ENCODE measurements at places on chromosomes 4 and X.

DNA sequence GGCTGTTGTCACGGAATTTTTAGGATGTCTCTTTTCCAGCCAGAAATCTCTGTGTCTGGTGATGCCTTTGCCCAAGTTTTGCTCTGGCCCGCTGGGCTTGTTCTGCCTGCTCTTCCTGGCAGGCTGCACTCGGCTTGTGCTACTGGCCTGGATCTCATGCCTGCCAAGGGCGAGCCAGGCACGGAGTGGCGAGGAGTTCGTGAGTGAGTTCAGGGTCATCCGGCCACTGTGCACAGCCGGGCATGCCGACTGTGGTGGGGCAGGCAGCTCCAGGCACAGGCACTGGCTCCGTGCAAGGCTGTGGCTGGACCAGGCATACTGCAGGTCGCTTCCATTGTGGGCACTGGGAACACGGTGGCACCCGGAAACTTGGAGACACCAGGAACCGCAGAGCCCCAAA is 129.1 kb downstream of the ARHGAP10 start:
- DNase-seq, result no peak

DNA sequence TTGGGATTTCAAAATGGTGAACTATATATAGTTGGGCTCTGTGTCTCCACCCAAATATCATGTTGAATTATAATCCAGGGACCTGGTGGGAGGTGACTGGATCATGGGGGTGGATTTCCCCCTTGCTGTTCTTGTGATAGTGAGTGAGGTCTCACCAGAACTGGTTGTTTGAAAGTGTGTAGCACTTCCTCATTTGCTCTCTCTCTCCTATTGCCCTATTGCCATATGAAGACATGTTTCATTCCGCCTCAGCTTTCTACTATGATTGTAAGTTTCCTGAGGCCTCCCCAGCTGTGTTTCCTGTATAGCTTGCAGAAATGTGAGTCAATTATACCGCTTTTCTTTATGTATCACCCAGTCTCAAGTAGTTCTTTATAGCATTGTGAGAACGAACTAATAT is 545.6 kb downstream of the TRAM1L1 start:
- no peak for DNase-seq

DNA sequence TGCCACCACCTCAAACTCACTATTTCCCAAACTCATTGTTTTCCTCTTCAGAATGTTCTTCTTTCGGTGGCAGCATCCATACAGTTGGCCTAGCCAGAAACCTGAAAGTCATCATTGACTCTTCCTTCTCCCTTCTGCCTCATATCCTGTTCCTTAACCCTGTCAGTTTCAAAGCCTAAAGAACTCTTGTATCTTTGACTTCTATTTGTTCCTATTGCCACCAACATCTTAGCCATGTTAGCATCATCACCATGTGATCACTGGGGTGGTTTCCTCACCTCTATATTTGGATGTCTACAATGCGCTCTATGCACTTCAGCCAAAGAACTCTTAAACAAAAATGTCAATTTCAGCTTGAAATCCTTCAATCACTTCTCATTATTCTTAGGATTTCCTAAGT is 29.0 kb downstream of the DDX60L start:
- no peak for DNase-seq

DNA sequence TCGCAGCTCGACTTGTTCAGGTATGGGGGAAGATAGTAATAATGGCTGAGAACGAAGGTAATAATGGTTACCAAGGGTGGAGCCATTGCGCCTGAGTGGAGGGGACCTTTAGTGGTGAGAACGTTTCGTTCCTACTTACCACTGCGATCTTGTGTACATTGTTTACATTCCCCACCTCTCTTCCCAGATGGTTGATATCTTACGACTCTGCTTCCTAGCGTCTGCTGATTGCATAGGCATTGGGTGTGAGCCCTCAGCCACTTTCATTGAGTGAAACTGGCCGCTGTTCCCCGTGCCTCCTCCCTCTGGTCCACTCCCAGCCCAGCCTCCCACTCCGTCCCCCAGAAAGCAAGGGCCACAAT is 850 bp downstream of the IGBP1 start:
- DNase-seq, result no peak

DNA sequence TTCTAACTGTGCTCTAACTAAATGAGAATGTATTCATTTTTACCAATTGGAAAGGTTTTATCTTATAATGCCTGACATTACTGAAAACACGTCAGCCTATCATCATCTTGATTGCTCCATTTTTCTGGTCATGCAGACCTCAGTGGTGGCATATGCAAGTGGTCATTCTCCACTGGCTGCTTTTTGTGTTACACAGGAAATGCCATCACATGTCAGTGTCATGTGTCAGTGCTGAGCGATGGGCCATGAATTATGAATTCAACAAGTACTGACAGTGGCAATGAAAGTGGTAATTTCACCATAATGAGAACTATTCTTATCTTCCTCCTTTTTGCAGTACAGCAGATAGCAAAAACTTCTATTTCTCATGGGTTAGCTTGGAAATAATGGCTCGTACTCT is 190.5 kb downstream of the PACRGL start:
- no peak for DNase-seq

DNA sequence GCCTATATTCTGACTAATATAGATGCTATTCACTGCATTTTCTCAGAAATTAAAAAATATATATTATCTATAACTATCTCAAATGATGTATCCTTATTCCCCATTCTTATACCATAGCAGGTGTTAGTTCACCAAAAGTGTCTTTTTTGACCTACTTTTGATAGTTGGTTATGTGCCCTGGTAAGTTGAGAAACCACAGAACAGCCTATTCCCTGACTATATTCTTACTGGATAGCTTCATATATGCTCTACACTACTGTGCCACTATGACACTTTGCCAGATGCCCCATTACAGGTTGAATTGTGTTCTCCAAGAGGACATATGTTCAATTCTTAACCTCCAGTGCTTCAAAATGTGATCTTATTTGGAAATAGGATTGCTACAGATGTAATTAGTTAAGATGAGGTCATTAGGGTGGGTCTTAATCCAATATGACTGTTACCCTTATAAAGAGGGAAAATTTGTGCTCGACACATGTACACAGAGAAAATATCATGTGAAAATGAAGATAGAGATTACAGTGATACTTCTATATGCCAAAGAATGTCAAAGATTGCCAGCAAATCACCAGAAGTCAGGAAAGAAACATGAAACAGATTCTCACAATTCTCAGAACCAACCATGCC is 76.1 kb downstream of the LRBA start:
- no peak for DNase-seq

GRCh38 chr4:77052352-77052751 is 23.4 kb downstream of the CCNI start:
- DNase-seq, result peak; percentile 21

DNA sequence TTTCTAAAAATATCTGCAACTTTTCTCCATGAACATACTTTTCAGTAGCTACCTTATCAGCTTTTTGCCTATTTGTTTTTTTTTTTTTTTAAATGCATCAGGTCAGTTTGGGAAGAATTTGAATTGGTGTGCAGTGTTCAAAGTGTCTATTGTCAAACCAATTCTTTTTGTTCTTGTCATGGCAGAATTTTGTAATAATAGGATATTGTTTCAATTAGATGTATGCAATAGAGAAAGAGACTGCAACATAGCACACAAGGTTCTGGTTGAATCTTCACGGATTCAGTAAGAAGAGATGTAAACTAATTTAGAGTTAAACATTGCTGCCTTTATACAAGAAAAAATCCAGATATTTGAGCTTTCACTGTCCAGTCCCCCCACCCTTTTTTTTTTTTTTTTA is 277.1 kb downstream of the GRID2 start:
- no peak for DNase-seq

DNA sequence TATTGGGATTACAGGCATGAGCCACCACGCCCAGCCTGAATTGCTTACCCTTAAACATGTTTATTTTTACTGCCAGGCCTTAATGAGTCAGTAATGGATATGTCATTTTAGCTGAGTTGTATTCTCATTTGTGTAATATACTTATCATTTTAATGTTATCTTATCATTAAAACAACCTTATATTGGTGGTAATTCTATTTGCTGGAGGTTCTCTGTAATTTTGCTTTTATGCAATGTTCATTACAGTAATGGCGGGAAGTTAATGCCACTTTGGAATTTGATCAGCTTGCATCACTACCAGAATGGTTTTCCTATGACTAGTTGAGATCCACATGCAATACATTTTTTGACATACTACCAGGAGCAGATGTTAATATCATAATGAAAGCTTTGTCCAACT is 6.3 kb upstream of the PGAM4 start:
- no peak for DNase-seq

GRCh38 chrX:74272230-74272629 is 31.8 kb upstream of the ZCCHC13 start:
- DNase-seq, result no peak

DNA sequence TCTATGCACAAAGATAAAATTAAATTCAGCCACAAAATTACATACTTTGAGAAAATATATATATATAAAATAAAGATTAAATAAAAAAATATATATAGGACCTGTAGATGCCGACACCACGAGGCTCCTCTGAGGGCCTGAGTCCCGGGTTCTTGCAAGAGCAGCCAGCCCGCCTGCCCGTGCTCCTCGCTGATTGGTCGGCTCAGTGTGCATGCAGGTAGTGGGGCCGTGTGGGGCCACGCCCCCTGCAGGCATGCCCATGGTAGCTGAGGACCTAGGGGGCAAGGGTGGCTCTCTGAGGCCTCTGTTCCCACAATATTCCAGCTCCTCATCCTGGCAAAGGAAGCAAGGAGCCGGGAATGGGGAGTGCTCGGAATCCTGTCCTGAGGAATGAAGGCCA is 80.5 kb upstream of the AMELX start:
- DNase-seq, result no peak

- no peak for DNase-seq
These were observed 586.5 kb upstream of the FTHL17 start for GRCh38 chrX:31658360-31658759.

GRCh38 chr4:950136-951020 is 18.1 kb downstream of the TMEM175 start:
- no peak for DNase-seq

DNA sequence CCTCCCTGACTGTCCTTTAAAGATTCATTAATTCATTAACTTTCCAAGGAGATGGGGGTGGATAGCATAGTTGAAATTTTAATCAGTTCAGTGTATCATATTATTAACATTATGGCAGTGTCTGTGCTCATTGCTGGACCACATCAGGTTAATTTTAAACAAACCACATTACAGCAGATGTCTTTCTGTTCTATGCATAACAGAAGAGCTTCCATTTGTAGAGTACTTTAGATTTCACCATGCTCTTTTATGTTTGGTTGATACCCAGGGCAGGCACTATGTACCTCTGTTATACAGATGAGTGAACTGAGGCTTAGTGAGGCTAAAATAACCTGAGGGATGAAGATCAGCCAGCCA is 41.1 kb downstream of the AFF2 start:
- no peak for DNase-seq

GRCh38 chr4:141771889-141772830 is 135.8 kb downstream of the IL15 start:
- no peak for DNase-seq

- DNase-seq, result no peak
These were observed 483.7 kb upstream of the FTHL17 start for GRCh38 chrX:31555506-31555905.

DNA sequence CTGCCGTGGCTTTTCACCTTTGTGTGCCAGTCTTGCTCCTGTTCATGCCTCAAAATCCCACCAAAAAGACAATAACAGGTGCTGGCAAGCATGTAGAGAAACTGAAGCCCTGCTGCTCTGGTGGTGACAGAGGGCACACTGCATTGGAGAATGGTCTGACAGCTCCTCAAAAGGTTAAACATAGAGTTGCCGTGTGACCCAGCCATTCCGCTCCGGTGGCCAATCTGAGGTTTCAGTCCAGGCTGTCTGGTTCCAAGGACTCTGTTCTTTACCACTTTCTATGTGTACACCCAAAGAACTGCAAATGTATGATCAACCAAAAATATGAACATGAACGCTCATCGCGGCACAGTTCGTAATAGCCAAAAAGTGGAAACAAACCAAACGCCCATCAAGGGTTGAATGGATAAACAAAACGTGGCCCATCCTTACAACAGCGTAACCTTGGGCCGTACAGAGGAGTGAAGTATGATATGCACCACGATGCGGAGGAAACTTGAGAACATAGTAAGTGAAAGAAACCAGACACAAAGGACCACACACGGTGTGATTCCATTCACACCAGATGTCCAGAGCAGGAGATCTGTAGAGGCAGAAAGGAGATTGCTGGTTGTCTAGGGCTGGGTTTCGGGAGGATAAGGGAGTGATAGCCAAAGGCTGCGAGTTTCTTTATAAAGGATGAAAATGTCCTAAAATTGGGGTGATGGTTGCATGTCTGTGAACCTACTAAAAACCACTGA is 33.6 kb upstream of the WFS1 start:
- DNase-seq, result no peak

DNA sequence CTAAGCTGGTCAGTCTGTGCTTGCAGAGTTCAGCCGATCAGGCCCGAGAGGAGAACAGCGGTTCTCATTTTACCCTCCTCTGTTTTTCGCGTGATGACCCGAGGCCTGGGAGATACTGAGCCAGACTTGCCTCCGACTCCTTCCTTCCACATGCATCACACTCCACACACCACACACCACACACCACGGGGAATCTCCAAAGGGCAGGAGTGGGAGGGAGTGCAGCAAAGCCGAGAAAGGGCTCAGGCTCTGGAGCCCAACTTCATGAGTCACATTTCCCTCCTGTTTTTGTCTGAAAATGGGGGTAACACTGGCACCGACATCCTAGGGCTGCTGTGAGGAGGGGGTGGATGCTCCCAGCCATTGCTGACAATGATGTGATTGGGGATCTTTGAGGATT is 38.9 kb downstream of the TKTL1 start:
- DNase-seq, result no peak

DNA sequence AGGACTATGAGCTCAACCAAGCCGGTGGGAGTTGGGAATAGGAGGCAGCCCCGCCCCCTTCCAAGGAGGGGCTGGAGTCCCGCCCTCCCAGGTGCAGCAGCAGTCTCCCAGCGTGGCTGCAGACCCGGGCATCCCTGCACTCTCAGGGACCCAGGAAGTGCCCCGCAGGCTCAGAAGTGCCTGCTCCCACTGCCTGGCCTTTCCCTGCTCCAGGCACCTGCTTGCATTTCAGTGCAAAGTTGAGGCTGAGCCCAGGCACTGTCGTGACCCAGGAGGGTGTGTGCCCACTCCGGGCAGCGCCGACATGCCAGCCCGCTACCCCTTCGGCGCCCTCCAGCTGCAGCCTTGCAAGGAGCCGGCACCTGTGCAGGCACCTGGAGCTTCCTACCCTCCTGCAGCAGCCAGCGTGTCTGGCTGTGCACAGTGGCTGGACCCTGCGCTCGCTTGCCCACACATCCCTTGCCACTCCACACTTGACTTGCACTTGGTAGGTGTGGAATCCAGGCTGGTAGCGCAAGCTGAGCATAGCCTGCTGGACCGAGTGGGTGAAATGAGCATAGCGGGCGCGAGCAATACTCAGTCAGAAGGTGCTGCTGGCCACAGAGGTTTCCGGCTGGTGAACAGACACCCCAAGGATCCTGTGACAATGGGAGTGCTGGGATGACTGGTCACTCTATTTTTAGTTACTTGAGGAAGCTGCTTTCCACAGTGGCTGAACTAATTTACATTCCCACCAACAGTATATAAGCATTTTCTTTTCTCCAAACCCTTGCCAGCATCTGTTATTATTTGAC is 236.3 kb downstream of the PCDH10 start:
- DNase-seq, result no peak

- DNase-seq, result no peak
These were observed 84.9 kb downstream of the PRDM5 start for GRCh38 chr4:120837656-120838055.

- DNase-seq, result no peak
These were observed 422.6 kb upstream of the GALNTL6 start for GRCh38 chr4:171390626-171391025.

Measured in stimulated activated CD8-positive, alpha-beta memory T cell treated with anti-CD3 and anti-CD28 coated beads, Interleukin-15, amount 100 ng/mL, for 24 hours (primary cell).